ENCODE measurements at places on chromosomes 16 and 17. TPM values are rescaled to one million over a fixed set of nuclear protein-coding genes. Genes with fewer than 3 reads are reported as not detected.

TEKT3 gene
- not detected for total RNA-seq

OSGIN1 gene
- not detected for total RNA-seq

GRCh38 chr16:31135535-31136286 lies at the start of gene PRSS8:
Gene PRSS8, minus strand, starts transcription at chr16:31135727. Its CDS starts 229 bp downstream, at chr16:31135498.
- DNase-seq = no peak

- no peak for DNase-seq
Observed at GRCh38 chr16:24085666-24086065, 170.5 kb upstream of the CACNG3 start.

- no peak for DNase-seq
Observed at GRCh38 chr16:89006036-89006752, 29.2 kb upstream of the CBFA2T3 start.

DNA sequence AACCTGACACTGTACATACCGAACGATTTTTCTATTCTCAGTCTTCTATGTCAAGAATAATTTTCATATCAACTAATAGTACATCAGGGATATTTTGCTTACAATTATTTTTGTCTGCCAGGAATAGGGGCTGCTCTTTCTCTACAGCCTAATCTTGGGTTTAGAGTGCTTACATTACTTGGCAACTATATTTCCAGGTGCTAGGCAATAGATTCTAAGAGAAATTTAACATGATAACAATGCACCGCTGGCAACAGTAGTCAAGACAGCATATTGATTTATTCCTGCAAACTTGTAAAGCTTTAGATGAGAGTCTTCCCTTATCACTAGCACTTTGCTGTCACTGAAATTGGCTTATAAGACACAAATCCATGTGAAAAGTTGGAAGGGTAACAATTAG lies 935.9 kb downstream of the CDH11 start:
- DNase-seq = no peak

GRCh38 chr16:14378131-14378551 lies 251.9 kb downstream of the PARN start:
- DNase-seq = no peak

DNA sequence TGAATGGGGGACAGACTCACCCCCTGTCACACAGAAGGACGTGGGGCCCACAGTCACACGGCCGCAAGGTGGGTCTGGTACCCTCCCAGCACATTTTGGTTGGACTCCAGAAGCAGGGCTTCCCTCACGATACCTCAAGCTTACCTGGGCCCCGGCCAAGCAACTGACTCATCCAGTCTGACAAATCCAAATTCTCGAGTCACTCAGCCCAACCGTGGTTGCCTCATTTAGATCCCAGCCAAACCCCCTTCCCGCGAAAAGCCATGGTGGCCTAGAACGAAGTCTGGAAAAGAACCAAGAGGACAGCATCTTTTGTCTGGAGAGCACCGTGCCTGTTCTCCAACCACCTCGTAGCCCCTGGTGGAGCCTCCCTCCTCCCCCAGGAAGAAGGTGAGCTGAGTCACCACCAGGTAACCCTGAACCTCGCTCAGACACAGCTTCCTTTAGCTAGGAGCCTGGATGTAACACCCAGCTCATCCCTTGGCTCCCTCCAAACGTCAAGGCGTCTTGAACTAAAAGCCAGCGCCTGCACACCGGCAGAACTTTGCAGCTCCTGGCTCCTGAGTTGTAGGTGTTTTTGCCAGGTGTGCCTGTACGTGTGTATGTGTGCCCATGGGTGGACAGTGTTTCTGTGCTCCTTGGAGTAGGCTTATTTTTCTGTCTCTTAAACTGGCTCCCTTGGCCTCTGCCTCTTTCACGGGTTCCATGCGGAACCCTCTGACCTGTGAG lies 78.9 kb downstream of the CMIP start:
- peak; percentile 88 for DNase-seq

DNA sequence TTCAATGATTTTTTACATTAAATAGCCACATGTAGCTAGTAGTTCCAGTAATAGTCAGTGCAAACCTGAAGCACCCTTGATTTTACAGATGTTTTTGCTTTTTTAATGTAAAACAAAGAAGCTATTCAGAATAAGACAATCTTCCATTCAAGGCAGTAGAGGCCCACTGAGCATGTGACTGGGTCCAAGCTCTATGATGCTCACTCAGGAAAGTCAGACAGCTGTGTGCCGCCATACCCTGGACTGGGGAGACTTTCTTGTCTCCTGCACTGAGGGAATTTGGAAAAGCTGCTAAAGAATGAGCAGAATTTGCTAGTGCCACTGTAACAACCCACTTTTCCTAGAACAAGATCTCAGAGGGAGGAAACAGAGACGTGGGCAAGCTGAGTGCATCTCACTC lies 11.5 kb downstream of the CENPN start:
- DNase-seq = no peak

GRCh38 chr16:57993438-57993837 lies 7.0 kb downstream of the ZNF319 start:
- DNase-seq = no peak

- DNase-seq = no peak
Observed at GRCh38 chr17:14352136-14352535, 51.3 kb downstream of the HS3ST3B1 start.

DNA sequence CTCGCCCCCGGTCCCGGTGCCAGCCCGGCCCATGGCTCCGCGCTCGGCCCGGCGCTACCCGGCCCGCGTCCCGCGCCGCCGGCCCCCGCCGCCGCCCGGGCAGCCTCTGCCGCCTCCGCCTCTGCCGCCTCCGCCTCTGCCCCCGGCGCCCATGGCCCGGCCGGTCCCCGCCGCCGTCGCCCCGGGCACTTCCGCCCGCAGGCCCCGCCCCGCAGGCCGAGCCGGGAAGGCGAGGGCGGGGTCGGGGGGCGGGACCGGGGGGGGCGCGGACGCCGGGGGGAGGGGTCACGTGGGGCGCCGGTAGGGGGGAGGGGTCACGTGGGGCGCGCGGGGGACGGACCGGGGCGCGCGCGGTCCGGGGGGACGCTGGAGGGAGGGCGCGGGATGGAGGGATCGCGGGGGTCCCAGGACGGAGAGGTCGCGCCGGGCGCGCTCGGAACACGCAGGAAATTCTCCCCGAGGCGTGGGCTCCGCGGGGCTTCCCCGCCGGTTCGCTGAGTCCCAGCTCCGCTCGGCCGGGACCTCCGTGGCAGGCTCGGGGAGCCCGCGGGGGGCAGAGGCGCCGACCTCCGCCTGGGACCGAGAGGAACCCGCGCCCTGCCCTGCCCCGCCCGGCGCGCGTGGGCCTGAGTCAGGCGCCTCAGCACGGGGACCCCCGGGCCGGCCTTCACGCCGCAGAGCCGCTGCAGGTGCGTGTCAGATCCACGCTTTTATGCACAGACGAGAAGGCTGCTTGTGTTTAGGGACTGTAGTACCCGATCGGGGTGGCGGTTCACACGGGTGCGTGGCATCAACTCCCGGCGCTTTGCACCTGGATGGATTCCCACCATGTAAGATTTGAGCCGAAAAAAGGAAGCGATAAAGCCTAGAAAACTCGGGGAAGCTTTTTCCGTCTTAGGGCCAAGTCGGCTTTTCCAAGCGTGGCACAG lies at the start of gene PGAP6:
Gene PGAP6, minus strand, starts transcription at position 190 of the 929 bp plus-strand sequence. Its CDS starts 157 bp downstream, at position 33.
- peak; percentile 63 for DNase-seq

DNA sequence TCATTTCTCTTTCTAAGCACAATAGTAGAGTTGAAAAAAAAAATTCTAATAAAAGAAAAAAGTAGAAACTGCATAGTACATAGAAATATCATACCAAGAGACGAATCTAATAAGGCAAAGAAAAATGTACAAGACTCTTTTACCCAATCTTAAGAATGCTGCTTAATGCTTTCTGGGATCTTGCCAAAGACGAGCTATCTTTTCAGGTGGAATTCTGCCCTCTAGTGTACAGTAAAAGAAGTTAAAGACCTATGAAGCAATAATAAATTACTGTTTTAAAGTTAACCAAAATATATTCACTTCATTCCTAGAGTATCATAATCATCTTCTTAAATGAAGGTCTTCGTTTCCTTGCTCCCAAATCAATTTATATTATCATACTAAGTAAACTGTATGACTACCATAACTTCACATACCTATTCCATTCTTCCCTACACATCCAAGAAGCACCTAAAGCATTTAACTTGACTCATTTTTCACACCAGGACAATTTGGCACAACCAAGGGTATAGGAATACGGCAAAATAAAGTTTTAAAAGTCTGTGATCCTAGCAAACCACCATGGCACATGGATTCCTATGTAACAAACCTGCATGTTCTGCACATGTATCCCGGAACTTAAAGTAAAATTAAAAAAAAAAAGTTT lies 47.7 kb downstream of the CFDP1 start:
- DNase-seq = no peak

Measured in MG63 (cell line).